IMR-90 (cell line): ENCODE measurements at places on chromosomes 4 and X. TPM values are rescaled to one million over a fixed set of nuclear protein-coding genes. Genes with fewer than 3 reads are reported as not detected.

Gene CLNK
- total RNA-seq = not detected in 2 replicates

Gene RLIM
- 77.4 and 95.5 TPM in 2 replicates for total RNA-seq

Gene HDX
- total RNA-seq = 11.4 and 11.8 TPM in 2 replicates

Gene CDX4
- total RNA-seq = not detected in 2 replicates

GRCh38 chrX:114338870-114339269, 245.0 kb upstream of the HTR2C start:
- H3K4me3 ChIP-seq = no peak overlapping the region
- H3K36me3 ChIP-seq = no peaks in the 10 kb centered on the region
- H3K27ac ChIP-seq = no peak overlapping the region

DNA sequence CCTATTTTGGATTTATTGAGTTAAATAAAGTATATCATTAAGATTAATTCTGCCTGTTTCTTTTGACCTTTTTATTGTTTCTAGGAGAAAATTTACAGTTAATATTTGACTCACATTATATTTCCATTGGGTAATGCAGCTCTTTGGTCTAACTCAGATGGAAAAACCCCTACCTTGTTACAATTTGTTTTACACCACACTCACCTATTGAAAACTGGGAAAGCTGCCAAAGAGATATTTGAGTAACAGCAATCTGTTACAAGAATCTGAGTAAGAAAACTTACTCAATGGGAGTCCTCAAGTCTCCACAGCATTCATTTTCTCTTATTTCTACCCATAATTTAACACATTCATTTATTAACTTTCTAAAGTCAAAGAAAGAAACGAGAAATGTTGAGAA, 108.0 kb upstream of the TLL1 start:
- H3K27me3 ChIP-seq = no peaks in the 10 kb centered on the region
- DNase-seq = no peak
- H3K4me3 ChIP-seq = no peak overlapping the region
- H3K4me1 ChIP-seq = no peaks in the 10 kb centered on the region
- H3K27ac ChIP-seq = no peak overlapping the region

GRCh38 chr4:74891037-74891436, 41.9 kb upstream of the PARM1 start:
- no peak overlapping the region for H3K4me3 ChIP-seq
- DNase-seq = no peak
- H3K27me3 ChIP-seq = no peaks in the 10 kb centered on the region; the same call in 1 of the 2 replicates
- no peak overlapping the region for H3K27ac ChIP-seq
- H3K4me1 ChIP-seq = no peaks in the 10 kb centered on the region

- H3K27ac ChIP-seq = no peak overlapping the region
- DNase-seq = no peak
- H3K27me3 ChIP-seq = no peaks in the 10 kb centered on the region
- no peak overlapping the region for H3K4me3 ChIP-seq
- no peaks in the 10 kb centered on the region for H3K36me3 ChIP-seq
Measured at GRCh38 chr4:146742416-146742815, 103.7 kb downstream of the POU4F2 start.

- peak overlapping the region; percentile 53 for H3K27ac ChIP-seq
- no peaks in the 10 kb centered on the region for H3K36me3 ChIP-seq
- H3K27me3 ChIP-seq = no peaks in the 10 kb centered on the region
Measured at GRCh38 chr4:181959121-181959520, 284.1 kb upstream of the TENM3 start.

DNA sequence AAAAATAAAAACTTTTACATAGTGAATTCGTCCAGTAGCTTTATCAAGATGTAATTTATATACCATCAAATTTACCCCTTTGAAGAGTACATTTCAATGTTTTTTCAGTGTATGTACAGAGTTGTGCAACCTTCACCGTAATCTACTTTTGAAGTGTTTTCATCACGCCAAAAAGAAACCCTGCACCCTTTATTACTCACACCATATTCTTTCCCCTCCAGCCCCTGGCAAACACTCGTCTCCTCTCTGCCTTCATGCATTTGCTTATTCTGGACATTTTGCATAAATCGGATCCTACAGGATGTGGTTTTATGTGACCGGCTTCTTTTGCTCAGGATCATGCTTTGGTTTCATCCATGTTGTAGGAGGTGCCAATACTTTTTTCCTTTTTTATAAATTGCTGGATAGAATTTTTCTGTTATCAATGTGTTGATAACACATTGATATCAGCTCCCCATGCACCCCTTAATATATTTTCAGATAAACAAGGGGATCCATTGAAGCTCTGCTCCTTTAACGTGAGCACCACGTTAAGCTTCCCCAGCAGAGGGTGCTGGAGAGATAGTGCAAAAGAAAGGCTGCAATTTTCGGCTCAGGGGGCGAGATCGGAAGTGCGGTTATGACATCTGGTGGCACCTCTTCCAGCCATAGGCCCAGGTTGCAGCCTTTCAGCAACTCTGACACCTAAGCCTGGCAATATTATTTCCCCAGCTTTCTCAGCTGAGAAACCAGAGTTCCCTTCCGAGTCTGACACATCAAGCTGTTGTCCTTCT, 100.1 kb upstream of the VCX3B start:
- DNase-seq = no peak
- no peaks in the 10 kb centered on the region for H3K36me3 ChIP-seq
- H3K27me3 ChIP-seq = no peaks in the 10 kb centered on the region
- no peak overlapping the region for H3K4me3 ChIP-seq
- no peaks in the 10 kb centered on the region for H3K4me1 ChIP-seq
- H3K27ac ChIP-seq = no peak overlapping the region

GRCh38 chrX:20225488-20225833, 41.2 kb downstream of the RPS6KA3 start:
- no peak overlapping the region for H3K4me3 ChIP-seq
- no peaks in the 10 kb centered on the region for H3K27me3 ChIP-seq
- DNase-seq = no peak
- 0 out of 2 replicates have a peak, but pooled peaks cover 3% of the 10 kb centered on the region for H3K36me3 ChIP-seq

DNA sequence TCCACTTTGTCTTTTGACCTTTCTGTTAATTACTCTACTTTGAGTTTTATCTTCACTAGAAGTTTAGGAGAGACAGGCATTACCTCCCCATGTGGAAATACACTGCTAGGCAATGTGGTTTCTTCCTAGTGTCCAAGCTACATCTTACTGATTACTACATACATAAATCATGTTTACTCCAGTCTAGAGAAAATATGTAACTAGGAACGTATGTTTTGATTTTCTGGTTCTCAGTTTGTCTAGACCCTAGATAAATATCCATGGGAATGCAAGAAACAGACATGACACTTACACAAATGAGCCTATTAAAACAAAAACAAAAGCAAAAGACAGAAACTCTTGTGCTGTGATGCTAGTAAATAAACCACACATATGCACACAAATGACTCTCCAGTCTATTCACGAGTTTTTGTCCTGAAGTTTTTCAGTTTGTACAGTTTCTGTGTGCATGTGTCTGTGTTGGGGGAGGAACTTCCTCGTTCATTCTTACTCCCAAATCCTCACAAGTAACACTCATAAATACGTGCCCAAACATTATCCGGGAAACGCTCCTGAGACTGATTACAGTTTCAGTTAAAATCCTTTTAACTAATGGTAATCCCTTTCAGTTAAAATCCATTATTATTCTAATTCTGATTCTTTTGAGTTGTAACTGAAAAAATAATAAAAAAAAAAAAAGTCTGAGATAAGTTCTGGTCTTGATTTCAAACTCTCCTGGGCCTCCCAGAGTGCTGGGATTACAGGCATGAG, 283.5 kb upstream of the FTHL17 start:
- no peaks in the 10 kb centered on the region for H3K27me3 ChIP-seq
- no peaks in the 10 kb centered on the region for H3K4me1 ChIP-seq
- H3K27ac ChIP-seq = no peak overlapping the region
- no peak for DNase-seq

DNA sequence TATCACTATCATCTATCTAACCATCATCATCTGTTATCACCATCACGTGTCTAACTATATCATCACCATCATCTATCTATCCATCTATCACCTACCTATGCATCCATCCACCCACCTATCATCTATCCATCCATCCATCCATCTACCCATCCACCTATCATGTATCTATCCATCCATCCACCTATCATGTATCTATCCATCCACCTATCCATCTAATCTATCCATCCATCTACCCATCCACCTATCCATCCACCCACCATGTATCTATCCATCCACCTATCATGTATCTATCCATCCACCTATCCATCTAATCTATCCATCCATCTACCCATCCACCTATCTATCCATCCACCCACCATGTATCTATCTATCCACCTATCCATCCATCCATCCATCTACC, 316.7 kb downstream of the DHRSX start:
- no peak for DNase-seq
- H3K4me1 ChIP-seq = no peaks in the 10 kb centered on the region
- H3K27ac ChIP-seq = no peak overlapping the region
- no peaks in the 10 kb centered on the region for H3K27me3 ChIP-seq
- H3K4me3 ChIP-seq = no peak overlapping the region

DNA sequence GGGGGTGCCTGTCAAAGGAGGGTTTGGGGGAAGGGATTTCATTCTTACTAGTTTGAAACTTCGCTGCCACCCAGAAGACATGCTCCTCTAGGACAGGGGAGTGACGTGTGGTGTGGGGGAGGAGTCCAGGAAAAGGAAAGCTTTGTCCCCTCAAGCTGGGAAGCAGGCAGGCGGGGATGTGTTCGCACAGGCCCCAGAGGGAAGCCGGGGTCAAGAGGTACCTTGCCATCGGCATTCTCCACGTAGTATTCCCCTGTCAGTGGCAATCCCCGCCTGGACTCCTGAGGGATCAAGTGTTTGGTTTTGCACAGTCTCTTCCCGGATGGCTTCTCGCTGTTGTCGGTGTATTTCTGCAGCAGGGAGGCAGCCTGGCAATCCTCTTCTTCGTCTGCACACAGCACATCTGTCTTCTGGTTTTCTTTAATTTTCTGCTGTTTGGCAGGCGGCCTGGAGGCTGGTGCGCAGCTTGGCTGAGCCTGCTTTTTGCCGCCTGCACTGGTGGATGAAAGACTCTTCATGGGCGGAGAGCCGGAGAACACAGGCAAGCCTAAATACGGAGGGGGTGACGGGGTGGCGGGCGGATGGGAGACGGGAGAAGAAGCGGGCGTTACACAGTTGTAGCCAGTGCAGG, 35.1 kb downstream of the BCOR start:
- H3K27ac ChIP-seq = no peak overlapping the region
- H3K36me3 ChIP-seq = peaks cover 27% of the 10 kb centered on the region
- no peaks in the 10 kb centered on the region for H3K4me1 ChIP-seq
- no peaks in the 10 kb centered on the region; the same call in 1 of the 2 replicates for H3K27me3 ChIP-seq
- DNase-seq = no peak

DNA sequence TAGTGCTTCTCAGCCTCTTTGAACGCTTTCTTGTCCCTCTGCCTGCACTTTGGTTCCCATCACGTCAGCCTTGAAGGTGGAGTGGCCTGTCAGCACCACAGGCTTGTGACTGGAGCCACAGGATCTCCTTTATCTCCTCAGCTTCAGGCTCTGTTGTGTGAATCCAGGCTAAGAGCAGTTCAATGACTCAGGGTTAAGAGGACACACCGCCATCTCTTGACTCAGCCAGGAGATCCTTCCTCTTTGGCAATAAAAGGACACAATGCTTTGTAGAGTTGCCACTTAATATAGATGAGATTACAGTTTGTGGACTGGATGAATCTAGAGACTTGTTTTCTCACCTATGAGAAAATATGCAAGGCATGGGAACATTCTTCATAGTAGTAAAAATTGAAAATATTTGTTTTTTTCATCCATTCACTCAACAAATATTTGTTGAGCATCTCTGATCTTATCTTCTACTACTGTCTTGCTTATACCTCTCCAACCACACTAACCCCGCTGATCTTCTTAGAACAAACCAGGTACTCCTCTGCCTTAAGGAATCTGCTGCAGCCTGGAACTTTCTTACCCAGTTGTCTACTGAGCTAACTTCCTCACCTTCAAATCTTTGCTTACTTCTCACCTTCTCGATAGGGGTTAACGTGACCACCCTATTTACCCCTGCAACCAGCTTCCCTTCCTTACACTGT, 62.3 kb downstream of the UCHL1 start:
- no peak overlapping the region for H3K27ac ChIP-seq
- no peak overlapping the region for H3K4me3 ChIP-seq
- H3K27me3 ChIP-seq = peaks cover 6% of the 10 kb centered on the region; the same call in 1 of the 2 replicates
- H3K36me3 ChIP-seq = no peaks in the 10 kb centered on the region
- H3K4me1 ChIP-seq = no peaks in the 10 kb centered on the region
- DNase-seq = no peak

- H3K4me1 ChIP-seq = peaks cover 2% of the 10 kb centered on the region; the same call in 1 of the 2 replicates
- H3K4me3 ChIP-seq = peak overlapping the region; percentile 78
- no peaks in the 10 kb centered on the region for H3K27me3 ChIP-seq
- no peaks in the 10 kb centered on the region for H3K36me3 ChIP-seq
- no peak for DNase-seq
Measured at GRCh38 chrX:118495958-118496762, 545 bp downstream of the DOCK11 start.

DNA sequence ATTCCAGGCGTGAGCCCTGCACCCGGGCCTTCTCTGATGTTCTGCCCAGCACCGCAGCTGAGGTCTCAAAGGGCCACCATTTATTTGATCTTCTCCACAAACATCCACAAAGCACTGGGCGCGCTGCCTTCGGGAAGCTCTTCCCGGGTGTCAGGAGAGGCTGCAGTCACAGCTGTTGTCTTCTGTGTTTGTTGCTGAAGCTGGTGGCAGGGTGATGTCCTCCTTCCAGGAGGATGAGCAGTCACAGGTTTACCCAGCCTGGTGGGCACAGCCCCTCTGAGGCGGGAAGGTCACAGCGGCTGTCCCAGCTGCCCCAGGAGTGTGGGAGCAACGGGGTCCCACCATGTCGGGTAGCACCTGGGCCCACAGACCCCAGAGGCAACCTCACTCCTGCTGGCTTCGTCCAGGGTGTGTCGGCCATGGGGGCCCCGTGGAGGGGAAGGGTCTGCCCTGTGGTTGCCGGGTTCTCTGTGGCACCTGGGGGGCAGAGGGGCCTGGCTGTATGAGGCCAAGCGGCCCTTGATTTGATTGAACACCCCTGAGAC, 27.6 kb downstream of the FGFRL1 start:
- peaks cover 37% of the 10 kb centered on the region for H3K4me1 ChIP-seq
- H3K27me3 ChIP-seq = no peaks in the 10 kb centered on the region
- H3K4me3 ChIP-seq = no peak overlapping the region
- H3K27ac ChIP-seq = no peak overlapping the region

GRCh38 chr4:145533961-145534360, 52.3 kb downstream of the SMAD1 start:
- no peak overlapping the region for H3K4me3 ChIP-seq
- H3K27ac ChIP-seq = no peak overlapping the region
- H3K36me3 ChIP-seq = no peaks in the 10 kb centered on the region
- no peaks in the 10 kb centered on the region for H3K27me3 ChIP-seq
